ENCODE measurements at places on chromosomes 7 and 10.

DNA sequence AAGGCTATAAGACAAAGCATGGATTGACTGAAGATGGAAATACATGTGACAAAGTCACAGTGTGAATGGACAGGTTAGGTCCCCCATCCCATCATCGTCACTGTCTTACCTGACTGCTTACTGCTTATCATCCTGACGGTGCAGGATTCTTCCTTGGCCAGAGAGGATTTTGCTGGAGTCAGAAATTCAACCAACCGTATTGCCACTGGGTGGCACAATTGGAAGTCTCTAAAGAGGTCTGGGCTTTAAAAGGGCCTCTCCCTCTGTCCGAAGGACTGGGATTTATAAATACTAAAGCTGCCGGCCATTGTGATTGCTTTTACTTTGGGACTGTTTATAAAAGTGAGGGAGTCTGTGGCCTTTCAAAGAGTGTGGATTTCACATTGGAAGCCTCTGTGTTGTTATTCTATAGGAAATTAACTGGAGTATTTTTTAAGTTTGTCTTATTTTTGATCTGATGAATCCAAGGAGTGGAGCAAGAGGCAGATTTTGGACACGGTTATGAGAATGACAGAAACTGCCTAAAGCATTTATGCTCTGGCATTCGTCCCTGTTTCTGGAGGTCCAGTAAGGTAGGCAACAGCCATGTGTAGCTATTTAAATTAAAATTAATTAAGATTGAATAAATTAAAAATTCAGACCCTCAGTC lies 113.3 kb upstream of the CREB5 start:
- DNase-seq = peak; percentile 50

GRCh38 chr7:158816995-158817394 lies 12.3 kb downstream of the ESYT2 start:
- DNase-seq = no peak

GRCh38 chr7:80918399-80918798 lies 452 bp downstream of the SEMA3C start:
- DNase-seq = peak; percentile 37

DNA sequence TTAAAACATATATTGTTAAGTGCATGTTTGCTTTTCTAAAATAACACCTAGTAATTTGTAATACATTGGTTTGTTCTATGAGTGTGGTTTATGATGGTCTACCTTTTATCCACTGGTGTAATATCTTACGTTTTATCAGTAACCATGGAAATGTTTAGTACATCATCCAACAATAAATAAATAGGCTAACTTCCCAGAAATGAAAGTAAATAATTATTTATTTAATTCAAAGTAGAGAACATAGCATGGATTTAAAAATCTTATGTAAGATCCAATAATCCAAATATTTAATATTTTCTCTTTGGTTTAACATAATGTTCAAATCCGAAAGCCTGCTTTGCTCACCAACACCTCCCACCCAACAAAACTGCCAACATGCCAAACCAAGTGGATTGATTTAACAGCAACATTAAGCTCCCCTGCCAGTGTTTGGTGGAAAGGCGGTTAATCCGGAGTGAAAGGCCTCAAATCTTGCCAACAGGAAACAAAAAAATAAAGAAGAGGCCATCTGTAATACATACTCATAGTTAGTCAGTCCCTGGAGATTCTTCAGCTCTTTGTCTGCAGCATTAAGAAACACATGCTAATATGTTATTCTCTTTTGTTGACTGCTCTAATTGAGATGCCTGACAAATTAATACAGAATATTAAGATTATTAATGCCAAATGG lies 897.8 kb downstream of the CNTNAP2 start:
- DNase-seq = no peak

GRCh38 chr10:88286030-88286429 lies 297.1 kb downstream of the RNLS start:
- no peak for DNase-seq

DNA sequence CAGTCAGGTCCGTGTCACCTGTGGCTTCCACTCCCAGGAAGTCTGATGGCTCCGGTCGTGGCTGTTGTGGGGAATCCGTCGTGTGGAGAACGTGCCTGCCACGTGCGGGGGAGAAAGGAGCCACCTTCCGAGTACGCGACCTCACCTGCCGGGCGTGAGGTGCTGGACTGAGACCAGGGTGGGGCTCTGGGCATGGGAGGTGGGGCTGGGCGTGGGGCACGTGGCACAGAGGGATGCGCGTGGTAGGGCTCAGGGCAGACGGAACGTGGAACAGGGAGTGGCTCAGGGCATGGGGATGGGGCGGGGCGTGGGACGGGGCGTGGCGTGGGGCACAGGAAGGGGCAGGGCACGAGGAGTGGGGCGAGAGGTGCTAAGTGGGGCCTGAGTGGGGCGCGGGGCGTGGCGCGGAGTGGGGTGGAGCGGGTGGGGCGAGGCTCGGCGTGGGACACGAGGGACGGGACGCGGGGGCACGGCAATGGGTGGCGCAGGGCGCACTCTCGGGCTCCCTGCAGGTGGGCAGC lies 64.8 kb downstream of the C10orf143 start:
- DNase-seq = no peak

DNA sequence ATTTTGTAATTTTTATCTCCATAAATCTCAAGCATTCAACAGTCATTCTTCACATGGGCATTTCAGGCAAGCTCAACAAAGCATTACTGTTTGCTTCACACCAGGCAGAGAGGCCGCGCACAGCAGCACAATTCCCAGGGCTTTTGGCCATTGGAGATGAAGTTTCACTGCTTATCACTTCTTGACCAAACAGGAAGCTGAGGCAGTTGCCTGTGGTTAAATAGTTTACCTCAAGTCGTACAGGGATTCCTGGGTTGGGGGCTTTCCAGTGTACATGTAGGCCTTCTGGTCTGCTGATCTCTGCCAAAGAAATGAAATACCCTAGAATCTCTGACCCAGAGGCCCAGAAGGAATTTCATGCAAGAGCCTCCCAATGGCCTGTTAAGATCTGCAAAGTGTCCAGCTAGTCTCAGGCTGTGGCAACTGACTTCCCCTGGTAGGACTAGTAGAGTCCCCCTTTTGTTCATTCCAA lies 11.2 kb upstream of the PRDX3 start:
- DNase-seq = peak; percentile 66

- DNase-seq = no peak
Measured at GRCh38 chr7:31023877-31024276, 28.2 kb upstream of the ADCYAP1R1 start.

- no peak for DNase-seq
Measured at GRCh38 chr10:47287805-47288204, 12.2 kb upstream of the GDF10 start.

DNA sequence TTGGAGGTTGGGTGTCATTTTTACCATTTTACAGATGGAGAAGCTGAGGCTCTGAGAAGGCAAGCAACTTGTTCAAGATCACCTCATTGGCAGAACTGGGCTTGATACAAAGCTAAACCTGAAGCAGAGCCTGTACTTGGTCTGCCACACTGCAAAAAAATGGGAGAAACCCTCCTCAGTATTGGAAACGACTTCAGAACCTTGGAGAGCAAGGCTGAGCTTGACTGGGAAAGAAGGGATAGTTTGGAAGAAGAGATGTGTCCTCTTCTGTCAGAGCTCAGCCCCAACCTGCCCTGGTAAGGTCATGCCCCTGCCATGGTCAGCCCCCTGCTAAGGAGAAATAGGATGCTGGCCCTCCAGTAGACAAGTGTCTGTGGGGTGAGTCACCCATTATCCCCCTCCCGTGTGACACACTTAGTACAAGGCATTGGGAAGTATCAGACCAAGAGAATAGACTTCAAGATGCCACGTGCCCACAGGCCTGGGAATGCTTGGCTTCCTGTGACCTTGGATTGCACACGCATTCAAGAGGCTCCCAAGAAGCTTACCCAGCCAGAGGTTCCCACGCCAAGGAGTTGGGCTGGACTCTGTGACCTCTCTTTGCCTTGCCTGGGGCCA lies 56.2 kb upstream of the SMNDC1 start:
- no peak for DNase-seq

GRCh38 chr10:102010961-102011360 lies 45.0 kb downstream of the ARMH3 start:
- DNase-seq = no peak

- no peak for DNase-seq
Measured at GRCh38 chr10:121911421-121911697, 16.5 kb downstream of the ATE1 start.

DNA sequence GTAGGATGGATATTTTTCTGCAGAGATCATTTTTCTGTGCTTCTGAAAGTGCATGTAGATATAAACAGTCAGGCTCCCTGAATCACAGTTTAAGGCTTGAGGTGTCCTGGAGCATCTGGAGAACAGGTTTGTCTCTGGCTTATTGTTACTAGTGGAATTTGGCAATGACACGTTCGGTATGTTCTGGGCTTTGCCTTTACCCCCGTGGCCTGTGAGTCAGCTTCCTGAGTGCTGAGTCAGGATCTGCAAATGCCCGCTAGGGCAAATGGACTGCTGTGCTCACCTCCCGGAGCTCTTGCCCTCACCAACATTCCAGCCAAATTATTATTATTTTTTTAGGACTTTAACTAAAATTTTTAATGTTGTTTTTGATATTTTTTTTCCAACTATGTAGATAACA lies 192.5 kb upstream of the PRSS1 start:
- DNase-seq = peak; percentile 93

DNA sequence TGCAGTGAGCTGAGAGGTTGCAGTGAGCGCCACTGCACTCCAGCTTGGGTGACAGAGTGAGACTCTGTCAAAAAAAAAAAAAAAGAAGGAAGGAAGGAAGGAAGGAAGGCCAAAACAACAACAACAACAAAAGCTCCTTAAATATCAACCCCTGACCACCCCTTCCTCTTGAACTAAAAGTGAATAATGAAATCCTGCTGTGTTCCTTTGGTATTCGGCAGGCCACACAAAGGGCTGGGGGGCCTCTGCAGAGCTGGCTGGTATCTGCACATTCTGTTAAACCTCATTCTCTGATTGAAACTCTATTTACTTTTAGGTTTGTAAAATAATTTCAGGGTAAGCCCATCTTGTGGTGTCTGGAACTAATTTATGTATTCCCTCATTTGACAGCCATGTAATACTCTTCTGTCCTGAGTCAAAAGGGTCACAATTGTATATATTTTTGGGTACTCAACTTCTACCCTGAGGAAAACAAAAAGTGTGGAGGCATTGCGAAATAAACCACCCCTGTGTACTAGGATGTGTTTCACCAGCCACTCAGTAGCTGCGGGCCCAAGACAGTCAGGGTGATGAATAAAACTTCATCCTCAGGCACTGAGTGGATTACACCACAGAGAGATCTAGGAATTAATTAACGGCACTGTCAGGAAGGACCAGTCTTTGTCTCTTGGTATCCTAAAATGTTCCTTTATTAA lies 446.4 kb upstream of the PFKP start:
- DNase-seq = no peak

DNA sequence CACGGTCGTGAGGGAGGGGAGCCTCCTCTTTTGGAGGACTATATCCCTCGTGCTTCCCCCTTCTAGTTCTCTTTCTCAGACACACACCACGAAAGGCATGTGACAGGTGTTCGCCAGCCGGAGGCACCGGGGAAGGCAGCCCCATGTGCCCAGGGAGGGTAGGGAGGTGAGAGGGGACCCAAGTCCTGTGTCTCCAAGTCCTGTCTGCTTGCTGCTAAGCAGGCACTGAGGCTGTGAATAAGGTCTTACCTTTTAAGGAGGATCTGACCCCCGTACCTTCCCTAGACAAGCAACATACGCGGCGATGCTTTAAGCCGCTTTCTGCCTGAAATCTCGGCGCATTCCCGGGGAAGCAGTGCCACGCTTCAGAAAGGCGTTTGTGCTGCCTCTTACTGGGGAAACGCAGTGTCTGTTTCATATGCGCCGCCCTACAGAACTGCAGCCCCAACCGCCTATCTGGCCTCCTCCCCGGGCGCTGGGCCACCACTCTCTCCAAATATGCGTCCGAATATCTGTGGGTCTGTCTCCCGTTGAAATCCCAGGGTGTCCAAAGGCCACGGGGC lies 770 bp downstream of the PLXNA4 start:
- peak; percentile 68 for DNase-seq

- peak; percentile 68 for DNase-seq
Measured at GRCh38 chr7:23470330-23471105, at the start of gene IGF2BP3. TSS of gene IGF2BP3 (minus strand) at chr7:23470491. CDS start at chr7:23470110, 381 bp downstream.

DNA sequence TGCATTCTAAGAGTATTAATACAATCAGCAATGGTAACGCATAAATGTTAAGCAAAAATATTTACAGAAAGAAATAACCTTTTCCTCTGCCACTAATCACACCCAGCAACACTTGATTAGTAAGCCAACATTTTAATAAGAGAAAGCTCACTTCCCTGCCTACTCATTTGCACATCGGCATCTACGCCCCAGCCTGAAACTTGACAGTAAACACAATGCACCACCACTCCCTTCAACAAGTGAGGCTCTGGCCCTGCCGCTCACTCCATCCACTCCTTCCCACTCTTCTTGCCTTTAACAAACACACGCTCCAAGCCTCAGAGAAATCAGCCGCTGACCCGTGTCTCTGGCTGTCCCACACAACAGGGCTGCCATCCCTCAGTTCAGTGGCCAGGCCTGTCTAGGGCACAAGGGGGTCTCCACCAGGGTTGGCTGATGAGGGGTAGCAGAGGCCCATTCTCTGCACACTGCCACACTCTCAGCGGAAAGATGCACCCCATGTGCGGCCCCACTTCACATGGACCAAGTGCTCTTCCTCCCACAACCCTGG lies 54.6 kb downstream of the CTBP2 start:
- no peak for DNase-seq

- no peak for DNase-seq
Measured at GRCh38 chr7:48441848-48442492, 270.7 kb downstream of the ABCA13 start.

- DNase-seq = no peak
Measured at GRCh38 chr7:21585070-21585724, 42.4 kb downstream of the DNAH11 start.

DNA sequence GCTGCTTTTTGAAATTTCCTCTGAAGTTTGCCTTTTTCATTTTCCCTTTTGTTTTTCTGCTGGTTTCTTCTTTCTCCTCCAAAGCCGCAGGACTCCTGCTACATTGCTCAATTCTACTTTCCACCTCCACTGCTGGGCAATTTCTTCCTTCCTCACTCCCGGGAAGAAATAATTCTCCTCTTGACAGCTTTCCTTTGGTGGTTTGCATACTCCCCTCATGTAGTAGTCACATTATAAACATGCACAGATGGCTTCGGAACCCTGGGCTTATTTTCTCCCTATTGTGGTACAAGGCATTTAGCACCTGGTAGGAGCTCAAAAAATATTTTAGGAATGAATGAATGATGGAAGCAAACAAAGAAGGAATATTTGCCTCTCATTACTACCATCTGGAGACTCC lies 977.2 kb downstream of the LRMDA start:
- no peak for DNase-seq

DNA sequence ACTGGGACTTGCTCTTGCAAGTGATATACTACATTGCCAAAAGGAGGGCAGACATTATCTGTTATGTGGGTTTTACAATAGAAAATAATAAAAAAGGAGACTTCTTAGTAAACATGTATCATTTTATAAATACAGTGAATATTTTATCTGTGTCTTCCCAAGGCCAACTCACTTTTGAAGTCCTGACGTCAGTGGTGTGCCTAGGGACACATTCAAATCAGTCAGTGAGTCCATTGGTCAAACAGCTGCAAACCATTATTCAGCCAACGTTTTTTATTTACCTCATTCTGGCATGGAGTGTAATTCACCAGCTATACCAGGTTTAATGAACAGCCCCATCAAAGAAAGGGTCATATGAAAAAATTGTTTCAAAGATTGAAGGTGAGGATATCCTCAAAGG lies 263.7 kb downstream of the IPMK start:
- no peak for DNase-seq
